ENCODE measurements at places on chromosomes 3 and 15.

DNA sequence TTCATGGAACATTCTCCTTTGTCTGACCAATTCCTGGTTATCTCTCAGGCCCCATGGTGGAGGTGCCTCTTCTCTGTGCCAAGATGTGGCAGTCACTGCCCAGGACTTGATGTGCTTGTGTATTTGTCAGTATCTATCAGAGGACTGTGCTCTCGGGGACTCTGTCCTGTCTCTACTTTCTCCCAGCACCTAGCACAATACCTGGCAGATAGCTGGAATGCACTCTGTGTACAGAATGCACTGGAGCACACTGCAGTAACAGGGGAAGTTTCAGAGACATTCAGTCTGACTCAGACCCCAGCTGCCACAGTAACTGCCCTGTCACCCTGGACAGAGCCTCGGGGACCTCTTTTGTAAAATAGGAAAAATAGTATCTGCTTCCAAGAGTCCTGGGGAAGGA, 34.6 kb upstream of the SV2B start:
- DNase-seq: no peak

GRCh38 chr3:128874481-128875180, 4.8 kb upstream of the ACAD9 start:
- peak; percentile 37 for DNase-seq

- no peak for DNase-seq
Measured at GRCh38 chr3:131082871-131083863, 56.5 kb downstream of the NEK11 start.

DNA sequence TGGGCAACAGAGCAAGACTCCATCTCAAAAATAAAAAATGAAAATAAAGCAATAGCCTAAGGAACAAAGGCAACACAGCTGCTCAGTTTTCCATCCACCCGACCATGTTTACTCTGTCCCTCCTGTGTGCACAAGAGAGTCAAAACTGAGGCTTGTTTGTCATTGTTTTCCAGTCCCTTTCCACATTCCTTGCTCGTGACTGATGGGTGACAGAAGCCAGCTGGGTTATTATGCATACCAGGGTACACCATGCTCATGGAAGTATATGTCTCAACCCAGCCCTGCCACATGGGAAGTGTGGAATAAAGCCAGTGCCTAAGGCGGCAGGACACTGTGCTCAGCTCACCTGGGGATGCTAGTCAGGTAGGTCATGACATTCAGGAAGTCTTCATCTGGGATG, 49.5 kb downstream of the MCF2L2 start:
- no peak for DNase-seq

- DNase-seq: no peak
Measured at GRCh38 chr3:146314871-146315270, 64.0 kb upstream of the PLSCR4 start.

GRCh38 chr3:172061724-172062184, 22.4 kb downstream of the FNDC3B start:
- no peak for DNase-seq

- DNase-seq: no peak
Measured at GRCh38 chr15:95016511-95017229, 785.3 kb downstream of the MCTP2 start.

DNA sequence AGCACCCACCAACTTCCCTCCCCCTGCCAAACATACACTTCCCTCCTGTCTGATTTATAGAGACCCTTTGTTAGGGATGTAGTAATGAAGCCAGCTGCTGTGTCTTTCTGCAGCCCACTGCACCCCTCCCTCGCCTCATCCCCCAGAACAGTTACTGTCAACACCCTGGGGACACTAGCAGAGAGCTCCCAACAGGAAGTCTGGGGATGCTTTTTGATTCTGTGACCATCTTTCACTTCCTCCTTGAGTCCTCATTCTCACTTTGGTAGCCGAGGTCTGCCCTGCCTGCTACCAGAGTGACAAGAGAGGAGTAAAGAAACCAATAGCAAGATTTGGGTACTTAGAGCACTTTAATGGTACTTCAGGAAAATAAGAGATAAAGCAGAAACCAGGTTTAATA, 201.6 kb downstream of the SATB1 start:
- no peak for DNase-seq

GRCh38 chr15:52233405-52233804, 42.2 kb upstream of the GNB5 start:
- no peak for DNase-seq

DNA sequence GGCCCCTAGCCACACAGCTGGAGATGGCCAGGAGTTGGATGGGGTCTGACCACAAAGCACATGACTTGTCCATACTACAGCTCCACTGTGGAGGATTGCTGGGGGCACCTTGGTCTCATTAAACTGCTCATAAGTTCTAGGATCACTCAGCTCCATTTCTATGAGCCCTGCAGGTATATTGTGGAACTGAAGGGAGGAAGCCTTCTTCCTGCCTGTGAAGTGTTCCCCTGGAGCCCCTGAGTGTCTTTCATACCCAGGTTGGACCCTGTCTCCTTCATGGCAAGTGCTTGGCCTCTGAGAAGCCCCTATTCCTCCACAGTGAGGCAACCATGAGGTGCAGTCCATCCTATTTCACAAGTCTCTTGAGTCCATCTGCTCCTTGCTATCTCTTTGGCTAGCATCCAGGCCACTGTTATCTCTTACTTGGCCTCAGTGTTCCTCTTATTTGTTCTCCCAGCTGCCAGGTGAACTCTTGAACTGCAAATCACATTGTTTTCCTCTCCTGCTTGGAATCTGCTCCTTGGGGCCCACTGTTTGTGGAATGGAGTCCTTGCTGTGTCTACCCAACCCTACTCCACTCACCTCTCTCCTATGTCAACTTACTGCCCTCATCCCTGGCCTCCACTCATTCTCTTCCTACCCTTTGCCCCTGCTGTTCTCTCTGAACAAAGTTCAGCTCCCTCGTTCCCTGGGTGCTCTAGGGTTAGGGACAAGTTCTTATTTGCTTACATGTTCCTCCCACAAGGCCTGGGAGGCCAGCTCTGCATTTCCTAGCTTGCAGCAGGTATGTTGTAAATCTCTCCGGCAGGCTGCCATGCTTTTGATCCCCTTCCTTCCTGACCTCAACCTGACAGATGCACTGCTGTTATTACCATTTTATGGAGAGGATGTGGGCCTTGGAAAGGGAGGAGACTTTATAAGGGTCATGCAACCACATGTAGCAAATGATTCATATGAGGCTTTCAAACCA, 1.2 kb downstream of the ACOX2 start:
- no peak for DNase-seq
